Posterior cingulate gyrus (tissue), 11 donors: ENCODE measurements at places on chromosomes 16 and 17.

GRCh38 chr16:89383095-89384003 is 107.0 kb downstream of the ANKRD11 start:
- no peak for DNase-seq

GRCh38 chr16:5649762-5650743 is 552.5 kb upstream of the EEF2KMT start:
- no peak for DNase-seq

DNA sequence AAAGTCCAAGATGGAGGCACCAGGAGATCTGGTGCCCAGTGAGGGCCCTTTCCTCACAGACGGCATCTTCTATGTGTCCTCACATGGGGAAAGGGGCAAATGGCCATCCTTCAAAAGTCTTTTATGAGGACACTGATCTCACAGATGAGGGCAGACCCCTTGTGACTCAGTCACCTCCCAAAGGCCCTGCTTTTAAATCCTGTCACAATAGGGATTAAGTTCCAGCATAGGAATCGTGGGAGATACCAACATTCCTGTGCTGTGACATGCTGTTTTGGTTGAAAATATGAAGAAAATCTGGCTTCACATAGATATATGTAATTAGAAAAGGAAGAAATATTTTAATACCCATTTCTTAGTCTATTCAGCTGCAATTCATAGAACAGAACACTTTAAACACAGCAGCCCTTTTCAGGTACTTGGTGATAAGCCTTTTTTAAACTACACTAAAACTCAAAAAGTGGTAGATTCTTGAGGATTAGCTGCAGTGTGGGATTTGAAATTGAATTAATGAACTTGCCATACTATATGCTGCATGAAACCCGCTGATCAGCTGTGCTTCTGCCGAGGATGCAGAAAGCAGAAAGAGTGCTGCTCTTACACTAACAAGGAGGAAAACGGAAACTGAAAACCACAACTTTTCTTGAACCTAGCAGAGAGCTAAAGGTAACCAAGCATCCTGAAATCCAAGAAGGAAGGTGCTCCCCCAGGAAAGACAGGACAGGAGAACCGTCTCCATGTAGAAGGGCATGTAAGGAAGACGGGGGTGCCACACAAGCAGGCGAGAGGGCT is 32.7 kb downstream of the VPS53 start:
- DNase-seq = no peak

- no peak for DNase-seq
These were observed 8.5 kb upstream of the SPNS2 start for GRCh38 chr17:4490109-4490591.

- DNase-seq = no peak
These were observed 2.5 kb upstream of the HP start for GRCh38 chr16:72051818-72052217.

DNA sequence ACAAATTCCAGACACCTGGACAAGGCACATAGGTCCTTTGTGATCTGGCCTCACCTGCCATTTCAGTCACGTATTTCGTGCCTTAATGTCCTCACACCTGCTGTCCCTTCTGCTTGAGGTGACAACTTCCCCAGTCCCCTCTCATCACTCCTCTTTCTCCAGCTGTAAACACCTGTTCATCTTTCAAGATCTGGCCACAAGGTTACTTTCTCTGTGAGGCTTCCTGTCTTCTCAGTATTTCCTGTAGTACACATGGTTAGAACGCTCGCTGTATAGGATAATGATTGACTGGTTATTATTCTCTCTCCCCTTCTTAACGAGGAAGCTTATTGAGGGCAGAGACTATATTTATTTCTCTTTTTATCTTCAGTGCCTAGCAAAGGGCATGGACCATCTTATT is 74.5 kb upstream of the PMFBP1 start:
- no peak for DNase-seq

GRCh38 chr17:59680314-59680713 is 26.9 kb downstream of the PTRH2 start:
- DNase-seq = no peak

DNA sequence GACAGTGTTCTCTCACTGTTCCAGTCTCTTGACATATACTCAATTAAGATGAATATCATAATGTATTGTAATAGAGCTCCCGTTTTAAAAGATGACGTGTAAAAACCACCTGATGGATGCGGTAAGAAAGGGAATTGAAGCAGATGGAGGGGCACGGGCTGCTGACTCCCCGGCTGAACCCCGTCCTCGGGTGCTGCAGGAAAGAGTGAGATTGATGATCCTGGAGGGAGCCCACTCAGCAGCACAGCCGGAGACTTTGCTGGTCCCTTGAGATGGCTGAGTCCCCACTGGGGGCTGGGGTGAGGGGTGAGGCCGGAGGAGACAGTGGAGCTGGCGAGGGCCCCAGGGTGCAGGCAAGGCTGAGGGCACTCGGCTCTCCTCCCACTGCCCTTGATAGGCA is 217.4 kb downstream of the RPTOR start:
- DNase-seq = no peak

DNA sequence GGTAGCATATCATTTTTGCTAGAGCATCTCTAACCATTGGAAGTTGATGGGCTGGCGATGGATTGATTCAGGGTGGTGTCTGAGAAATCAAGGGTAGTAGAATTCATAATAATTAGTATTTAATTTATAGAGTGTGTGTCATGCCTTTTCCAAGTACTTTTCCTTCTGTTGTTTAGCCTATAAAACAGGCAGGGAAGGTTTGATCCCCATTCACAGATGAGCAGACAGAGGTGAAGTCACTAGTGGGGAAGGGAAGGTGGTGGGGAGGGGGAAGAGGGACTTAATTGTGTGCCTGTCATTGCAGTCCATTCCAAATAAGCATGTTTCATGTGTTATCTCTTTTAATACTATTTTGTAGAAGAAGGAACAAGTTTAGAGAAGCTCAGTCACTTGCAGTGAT is 131.3 kb downstream of the MSI2 start:
- no peak for DNase-seq

DNA sequence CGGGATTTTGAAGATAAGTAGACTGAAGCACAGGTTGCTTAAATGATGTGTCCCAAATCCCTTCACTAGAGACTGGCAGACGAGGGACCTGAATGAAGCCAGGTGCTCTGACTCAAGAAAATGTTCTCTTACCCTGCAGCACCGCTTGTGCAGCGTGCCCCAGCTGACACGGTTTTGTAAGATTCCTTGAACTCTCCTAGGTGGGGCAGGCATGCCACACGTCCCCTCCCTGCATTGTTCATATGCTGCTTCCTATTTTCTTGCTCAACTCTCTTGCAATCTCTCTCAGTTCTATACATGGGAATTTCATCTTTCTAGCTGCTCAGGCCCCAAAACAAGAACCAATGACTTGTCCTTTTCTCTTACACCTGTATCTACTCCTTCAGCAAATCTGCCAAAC is 22.1 kb upstream of the HNF1B start:
- DNase-seq = no peak

- DNase-seq = no peak
These were observed 11.1 kb downstream of the USP6 start for GRCh38 chr17:5126719-5127488.

GRCh38 chr17:42474276-42474675 is 15.6 kb downstream of the ATP6V0A1 start:
- DNase-seq = no peak

GRCh38 chr16:64626776-64627175 is 495.1 kb downstream of the CDH11 start:
- no peak for DNase-seq

GRCh38 chr16:70522216-70523075 is 908 bp downstream of the COG4 start:
- no peak for DNase-seq
